Keratinocyte (primary cell): ENCODE measurements at places on chromosomes 11 and 22.

GRCh38 chr11:22477312-22477711 lies 139.1 kb downstream of the SLC17A6 start:
- DNase-seq, result no peak

DNA sequence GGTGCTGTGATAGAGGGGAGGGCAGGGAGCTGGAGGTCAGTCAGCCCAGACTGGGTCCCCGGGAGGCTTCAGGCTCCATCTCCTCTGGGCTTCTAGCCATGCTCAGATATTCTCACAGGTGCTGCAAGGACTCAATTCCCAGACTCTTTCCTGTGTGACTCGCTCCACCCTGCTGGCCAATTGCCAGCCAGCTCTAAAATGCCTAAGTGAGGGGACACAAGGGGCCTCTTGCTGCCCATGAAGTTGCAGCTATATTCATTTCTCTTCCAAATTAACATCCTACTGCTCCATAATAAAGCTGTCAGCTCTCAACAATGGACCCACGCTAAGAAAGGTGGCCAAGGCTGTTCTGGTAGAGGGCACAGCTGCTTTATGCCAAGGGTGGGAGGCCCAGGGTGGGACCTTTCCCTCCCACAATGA lies 101.5 kb downstream of the PLEKHA7 start:
- DNase-seq, result no peak

DNA sequence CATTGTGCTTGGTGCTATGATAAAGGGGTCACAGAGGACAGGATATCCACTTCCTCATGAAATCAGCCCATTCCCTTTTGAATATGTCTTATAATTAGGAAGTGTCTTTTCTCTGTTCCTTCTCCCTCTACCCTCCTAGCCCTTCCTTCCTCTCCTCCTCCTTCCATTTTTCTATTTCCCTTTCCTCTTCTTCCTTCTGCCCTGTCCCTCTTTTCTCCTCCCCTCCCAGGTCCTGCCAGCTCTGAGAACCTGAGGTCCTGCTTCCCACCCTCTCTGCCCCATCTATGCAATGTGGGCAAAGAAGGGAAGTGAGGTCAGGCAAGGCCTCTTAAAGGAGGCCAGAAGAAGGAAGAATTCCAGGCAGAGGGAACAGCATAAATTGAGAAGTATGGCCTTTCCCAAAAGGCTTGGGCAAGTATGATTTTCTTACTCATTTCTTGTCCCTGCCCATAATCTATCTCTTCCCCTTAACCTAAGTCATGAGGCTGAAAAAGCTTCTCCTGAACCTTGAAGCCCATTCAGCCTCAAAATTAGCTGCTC lies 7.7 kb upstream of the UBASH3B start:
- DNase-seq, result no peak

DNA sequence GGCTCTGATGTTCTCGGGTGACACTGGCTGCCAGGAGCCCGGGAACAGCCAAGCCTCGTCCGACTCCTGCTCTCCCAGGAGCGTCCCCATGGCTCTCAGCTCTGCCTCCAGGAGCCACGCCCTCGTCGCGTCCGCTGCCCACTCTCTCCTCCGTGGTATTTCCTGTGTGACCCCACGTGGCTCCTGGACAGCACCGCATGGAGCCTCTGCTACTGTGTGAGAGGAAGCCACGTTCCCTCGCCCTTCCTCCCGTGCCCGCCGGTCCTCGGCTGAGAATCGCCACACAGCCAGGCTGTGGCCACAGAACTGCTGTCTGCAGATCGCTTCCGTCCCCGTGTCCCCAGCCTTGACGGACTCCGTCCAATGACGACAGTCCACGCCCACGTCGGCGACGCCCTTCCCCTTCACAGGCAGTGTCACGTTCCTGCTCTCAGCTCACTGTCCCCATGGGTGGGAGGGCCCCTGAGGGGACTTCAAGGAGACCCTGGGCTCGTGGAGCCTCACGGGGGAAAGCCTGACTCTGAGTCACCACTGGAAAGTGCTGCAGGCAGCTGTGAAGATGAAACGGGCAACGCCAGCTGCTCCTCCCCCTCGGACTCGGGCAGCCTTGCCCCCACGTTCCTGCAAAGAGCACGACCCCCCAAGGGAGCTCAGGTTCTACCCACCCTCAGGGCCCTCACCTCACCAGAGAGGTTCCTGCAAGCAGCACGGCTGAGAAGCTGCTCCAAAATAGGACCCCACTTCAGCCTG lies 458.5 kb downstream of the BRD1 start:
- DNase-seq, result no peak

- no peak for DNase-seq
These were observed 785.2 kb downstream of the KCNA4 start for GRCh38 chr11:29231586-29231985.

- no peak for DNase-seq
These were observed 22.1 kb upstream of the ASCC2 start for GRCh38 chr22:29860006-29860766.

- no peak for DNase-seq
These were observed 83.3 kb downstream of the GRIA4 start for GRCh38 chr11:105693075-105693759.

DNA sequence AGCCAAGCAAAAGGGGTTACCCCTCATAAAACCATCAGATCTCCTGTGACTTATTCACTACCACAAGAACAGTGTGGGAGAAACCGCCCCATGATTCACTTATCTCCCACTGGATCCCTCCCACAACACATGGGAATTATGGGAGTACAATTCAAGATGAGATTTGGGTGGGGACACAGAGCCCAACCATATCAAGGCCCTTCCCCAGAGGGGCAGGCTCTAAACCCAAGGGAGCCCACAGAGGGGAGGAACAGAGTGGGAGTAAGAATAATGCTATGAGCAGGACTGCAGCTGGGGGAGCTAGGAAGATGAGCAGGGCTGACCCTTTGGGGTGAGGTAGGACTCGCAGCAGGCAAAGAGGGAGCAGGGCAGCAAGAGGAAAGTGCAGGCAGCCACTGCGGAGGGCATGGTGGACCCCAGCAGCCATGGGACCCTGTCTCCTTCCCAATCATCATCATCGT lies 59.3 kb downstream of the CD82 start:
- DNase-seq, result no peak

GRCh38 chr11:58628446-58628845 lies 6.0 kb downstream of the CNTF start:
- no peak for DNase-seq

GRCh38 chr11:44936525-44936924 lies 14.2 kb downstream of the TP53I11 start:
- DNase-seq, result peak; percentile 53

DNA sequence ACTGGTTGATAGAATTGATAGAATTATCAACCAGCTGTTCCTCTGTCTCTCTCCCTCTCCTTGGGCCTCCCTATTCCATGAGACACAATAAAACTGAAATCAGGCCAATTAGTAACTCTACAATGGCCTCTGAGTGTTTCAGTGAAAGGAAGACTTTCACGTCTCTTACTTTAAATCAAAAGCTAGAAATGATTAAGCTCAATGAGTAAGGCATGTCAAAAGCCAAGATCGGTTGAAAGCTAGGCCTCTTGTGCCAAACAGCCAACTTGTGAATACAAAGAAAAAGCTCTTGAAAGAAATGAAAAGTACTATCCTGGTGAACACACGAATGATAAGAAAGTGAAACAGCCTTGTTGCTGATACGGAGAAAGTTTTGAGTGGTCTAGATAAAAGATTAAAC lies 16.6 kb downstream of the PIH1D2 start:
- no peak for DNase-seq
